ENCODE measurements at places on chromosomes 2 and 18. TPM values are rescaled to one million over a fixed set of nuclear protein-coding genes. Genes with fewer than 3 reads are reported as not detected.

TRMT61B gene
- 18.1 TPM for total RNA-seq

SPP2 gene
- total RNA-seq = not detected

RSAD2 gene
- 4.8 TPM for total RNA-seq

ZC3H8 gene
- 38.3 TPM for total RNA-seq

ATP6V1C2 gene
- 18.7 TPM for total RNA-seq

WNT6 gene
- 3.3 TPM for total RNA-seq

RAMP1 gene
- total RNA-seq = not detected

CDKL4 gene
- 2.6 TPM for total RNA-seq

STRADB gene
- 30.0 TPM for total RNA-seq

PARD6G gene
- total RNA-seq = 1.9 TPM

ABCG5 gene
- not detected for total RNA-seq

SLC4A5 gene
- 9.2 TPM for total RNA-seq

MBD1 gene
- total RNA-seq = 82.3 TPM

ZNF396 gene
- 4.3 TPM for total RNA-seq

GPR17 gene
- total RNA-seq = not detected

CCDC178 gene
- total RNA-seq = 1.6 TPM

SCTR gene
- total RNA-seq = not detected
